ENCODE measurements at places on chromosomes 5 and 9.
A peak's percentile ranks its signal among the peaks of the same experiment; 100 is the strongest.

- DNase-seq, result peak; percentile 19
Measured at GRCh38 chr5:41736641-41737040, 133.6 kb downstream of the OXCT1 start.

- DNase-seq, result no peak
Measured at GRCh38 chr9:33460854-33461253, 12.9 kb downstream of the NOL6 start.

GRCh38 chr5:116154931-116155330, 70.1 kb downstream of the COMMD10 start:
- DNase-seq, result no peak

- DNase-seq, result no peak
Measured at GRCh38 chr5:139588962-139589361, 27.8 kb downstream of the UBE2D2 start.

GRCh38 chr9:122109035-122109813, 16.1 kb upstream of the TTLL11 start:
- no peak for DNase-seq

GRCh38 chr9:13804532-13804931, 509.4 kb downstream of the NFIB start:
- DNase-seq, result peak; percentile 24

GRCh38 chr5:151950706-151951105, 26.1 kb upstream of the GLRA1 start:
- no peak for DNase-seq

GRCh38 chr5:27021471-27021870, 16.9 kb downstream of the CDH9 start:
- DNase-seq, result no peak

DNA sequence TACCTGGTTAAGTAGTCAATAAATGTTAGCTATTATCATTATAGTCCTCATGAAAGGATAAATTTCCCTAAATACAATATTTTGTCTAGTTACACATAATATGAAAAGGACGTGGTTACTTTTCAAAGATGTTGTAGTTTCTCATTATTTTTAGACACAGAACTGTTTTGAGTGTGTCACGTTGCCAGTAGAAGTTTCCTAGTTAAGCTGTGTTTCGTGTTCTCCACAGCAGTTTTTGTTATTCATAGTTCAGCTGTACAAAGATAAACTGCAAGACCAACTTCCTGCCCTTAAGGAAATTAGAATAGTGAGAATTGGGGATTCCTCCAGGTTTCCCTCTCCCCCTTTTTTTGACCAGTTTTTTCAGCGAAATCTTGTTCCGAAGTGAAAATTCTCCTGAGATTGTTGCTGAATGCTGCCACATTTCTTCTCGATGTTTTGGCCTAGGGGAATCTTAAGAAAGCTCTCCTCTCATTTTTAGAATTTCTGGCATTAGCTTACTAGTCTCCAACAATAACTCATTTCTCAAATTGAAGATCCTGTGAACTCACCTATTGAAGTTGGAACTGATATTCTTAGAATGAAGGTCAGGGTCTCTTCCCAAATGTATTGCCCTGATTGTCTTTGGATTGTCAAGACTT, 176.1 kb downstream of the PAM start:
- no peak for DNase-seq

- DNase-seq, result no peak
Measured at GRCh38 chr5:147388184-147389108, 121.4 kb downstream of the DPYSL3 start.

DNA sequence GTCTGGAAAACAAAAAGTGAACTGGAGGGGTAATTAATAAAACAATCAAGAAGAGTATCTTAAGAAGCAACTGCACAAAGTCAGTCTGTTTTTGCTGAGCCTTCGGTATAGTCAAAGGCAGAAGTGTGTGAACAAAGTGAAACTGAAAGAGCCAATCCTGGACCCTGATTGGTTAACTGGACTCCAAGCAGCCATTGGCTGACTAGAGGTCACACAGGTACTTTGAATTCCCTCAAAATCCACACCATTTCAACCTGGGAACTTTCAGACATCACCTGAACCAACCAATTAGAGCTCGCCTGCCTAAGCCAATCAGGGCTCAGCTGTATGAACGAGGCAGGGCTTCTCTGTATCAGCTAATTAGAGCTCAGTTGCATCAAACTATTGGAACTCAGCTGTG, 286.7 kb downstream of the TLE4 start:
- peak; percentile 4 for DNase-seq

DNA sequence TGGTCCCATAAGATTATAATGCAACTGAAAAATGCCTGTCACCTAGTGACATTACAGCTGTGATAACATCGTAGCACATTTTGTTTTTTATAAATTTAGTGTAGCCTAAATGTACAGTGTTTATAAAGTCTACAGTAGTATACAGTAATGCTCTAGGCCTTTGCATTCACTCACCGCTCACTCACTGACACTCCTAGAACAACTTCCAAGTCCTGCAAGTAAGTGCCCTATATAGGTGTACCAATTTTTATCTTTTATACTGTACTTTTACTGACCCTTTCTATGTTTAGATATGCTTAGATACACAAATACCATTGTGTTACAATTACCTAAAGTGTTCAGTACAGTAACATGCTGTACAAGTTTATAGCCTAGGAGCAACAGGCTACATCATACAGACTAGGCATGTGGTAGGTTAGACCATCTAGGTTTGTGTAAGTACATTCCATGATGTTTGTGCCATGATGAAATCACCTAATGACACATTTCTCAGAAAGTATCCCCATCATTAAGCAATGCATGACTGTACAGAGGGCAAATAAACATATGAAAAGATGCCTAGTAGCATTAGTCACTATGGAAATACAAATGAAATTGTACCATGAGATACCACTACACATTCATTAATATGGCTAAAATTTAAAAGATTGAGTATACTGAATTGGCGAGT, 127.6 kb downstream of the TRPM6 start:
- peak; percentile 97 for DNase-seq

- no peak for DNase-seq
Measured at GRCh38 chr9:88922091-88922490, 69.2 kb upstream of the S1PR3 start.

GRCh38 chr5:179963375-179963774, 55.7 kb upstream of the TBC1D9B start:
- DNase-seq, result no peak

- DNase-seq, result no peak
Measured at GRCh38 chr5:82319651-82320376, 41.7 kb upstream of the RPS23 start.

- DNase-seq, result no peak
Measured at GRCh38 chr5:143207563-143208364, 195.7 kb downstream of the NR3C1 start.

DNA sequence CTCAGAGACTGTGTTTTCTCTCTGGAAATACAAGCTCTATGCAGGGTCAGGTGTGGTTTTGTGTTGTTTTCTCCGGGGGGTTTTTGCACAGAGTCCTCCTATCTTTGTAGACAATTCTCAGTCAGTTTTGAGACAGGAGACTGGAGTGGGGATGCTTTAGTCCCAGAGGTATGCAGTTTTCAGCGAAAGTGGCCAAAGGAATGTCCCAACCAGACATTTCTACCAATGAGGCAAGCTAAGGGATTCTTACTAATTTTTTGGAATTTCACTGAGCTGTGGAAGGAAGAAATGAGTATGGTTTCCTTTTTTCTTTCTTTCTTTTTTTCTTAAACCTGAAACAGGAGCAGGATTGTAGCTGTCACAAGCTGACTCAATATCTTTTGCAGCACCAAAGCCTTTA, 35.3 kb upstream of the PLPP1 start:
- DNase-seq, result peak; percentile 41

GRCh38 chr5:68345171-68345570, 129.6 kb downstream of the PIK3R1 start:
- peak; percentile 36 for DNase-seq

DNA sequence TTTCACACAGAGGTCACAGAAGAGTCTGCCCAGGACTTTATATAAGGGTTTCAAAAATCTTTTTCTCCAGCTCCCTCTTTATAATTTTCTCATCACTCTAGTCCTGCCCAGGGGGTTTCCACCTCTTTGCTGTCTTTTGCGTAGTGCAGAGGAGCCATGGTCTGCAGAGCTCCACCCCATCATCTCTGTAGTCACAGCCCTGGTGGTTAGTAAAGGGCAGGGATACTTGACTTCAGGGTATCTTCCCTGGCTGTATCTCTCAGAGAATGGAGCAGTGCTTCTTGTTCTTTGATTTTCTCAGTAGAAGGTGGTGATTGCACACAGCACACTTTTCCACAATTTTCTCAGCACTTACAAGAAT, 900.6 kb upstream of the COX7C start:
- no peak for DNase-seq

- no peak for DNase-seq
Measured at GRCh38 chr9:12717907-12718306, 24.7 kb downstream of the TYRP1 start.

GRCh38 chr5:135965504-135965903, 10.7 kb upstream of the LECT2 start:
- DNase-seq, result no peak

GRCh38 chr9:19408316-19408692, 505 bp upstream of the ACER2 start:
- no peak for DNase-seq

GRCh38 chr5:53971551-53971950, 338.8 kb downstream of the ARL15 start:
- DNase-seq, result peak; percentile 20

DNA sequence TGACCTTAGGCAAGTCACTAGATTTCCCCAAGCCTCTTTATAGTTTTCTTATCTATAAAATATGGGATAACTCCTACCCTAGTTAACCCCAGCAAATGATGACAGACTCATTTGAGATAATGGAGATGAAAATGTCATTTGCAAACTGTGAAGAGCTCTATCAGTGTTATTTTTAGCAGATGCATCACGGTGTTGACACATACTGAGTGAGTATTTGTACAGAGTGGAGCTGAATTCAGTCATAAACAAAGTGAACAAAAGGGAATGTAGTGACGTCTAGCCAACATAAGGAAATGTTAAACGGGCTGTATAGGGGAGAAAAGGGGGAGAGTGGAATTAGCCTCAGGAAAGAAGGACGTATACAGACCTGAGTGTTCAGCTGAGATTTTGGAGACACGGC, 75.9 kb downstream of the NMUR2 start:
- DNase-seq, result no peak

GRCh38 chr5:156883316-156883875, 33.3 kb downstream of the PPP1R2B start:
- DNase-seq, result no peak

DNA sequence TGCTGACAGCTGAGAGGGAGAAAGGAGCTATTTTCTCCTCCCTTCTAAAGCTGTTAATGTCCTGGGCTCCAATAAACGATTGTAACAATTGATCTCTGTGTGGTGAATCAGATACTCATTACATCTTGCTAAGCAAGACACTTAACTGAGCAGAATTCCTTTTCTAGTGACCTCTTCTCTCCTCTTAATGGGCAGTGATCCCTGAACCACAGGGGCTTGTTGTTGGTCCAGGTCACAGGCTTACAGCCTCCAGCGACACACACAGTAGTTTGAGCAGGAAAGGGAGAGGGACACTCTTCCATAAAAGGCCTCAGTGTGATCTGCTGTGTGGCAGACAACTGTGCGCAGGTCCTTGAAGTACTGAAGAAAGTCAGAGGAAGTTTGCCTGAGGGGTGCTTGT, 58.5 kb upstream of the MYO10 start:
- no peak for DNase-seq

DNA sequence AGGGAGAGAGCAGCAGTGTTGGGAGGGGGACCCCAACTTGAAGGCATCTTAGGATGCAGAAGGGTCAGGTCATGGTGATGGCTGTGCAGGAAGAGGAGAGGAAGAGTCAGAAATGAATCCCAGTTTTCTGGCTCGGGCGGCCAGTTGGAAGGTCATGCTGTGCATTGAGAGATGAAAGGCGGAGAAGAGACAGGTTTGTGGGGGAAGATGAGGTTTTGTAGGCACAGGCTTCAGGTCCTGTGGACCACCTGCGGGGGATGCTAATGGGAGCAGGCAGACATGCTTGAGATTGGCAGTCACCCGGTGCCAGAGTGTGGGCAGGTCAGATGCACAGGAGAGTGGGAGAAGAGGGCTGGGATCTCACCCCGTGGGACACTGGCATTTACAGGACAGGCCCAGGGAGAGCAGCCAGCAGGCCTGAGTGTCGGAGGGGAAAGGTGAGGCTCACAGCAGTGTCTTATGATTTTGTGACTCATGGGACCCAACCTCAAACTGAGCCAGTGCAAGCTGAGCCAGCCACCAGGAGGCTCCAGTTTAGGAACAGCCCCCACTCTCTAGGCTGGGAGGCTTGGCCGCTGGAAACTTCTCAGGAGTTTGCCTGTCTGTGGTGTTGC, 17.5 kb downstream of the STXBP1 start:
- DNase-seq, result peak; percentile 62

GRCh38 chr9:20243841-20244240, 378.5 kb downstream of the MLLT3 start:
- no peak for DNase-seq

GRCh38 chr9:25994605-25995004, 316.4 kb upstream of the TUSC1 start:
- DNase-seq, result no peak

DNA sequence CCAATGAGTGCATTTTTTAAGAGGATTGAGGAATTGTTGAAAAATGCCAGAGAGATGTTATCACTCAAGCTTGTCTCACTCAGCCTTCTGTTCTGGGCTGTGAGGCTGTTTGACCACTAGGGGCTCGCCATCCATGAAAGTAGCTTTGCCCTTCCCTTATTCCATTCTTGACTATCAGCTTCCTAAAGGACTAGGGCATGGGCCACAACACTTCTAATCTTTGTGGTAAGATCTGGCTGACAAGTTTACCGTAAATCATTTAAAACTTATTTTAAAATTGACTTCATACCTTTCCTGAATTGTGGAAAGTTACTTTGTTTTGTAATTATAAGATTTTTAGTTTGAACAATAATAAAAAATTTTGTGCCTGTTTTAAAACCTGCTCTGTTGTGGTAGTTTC, 49.5 kb downstream of the TJP2 start:
- DNase-seq, result peak; percentile 57

GRCh38 chr9:96523374-96523773, 73.4 kb downstream of the HABP4 start:
- DNase-seq, result peak; percentile 78

GRCh38 chr5:31027721-31028120, 165.8 kb upstream of the CDH6 start:
- DNase-seq, result no peak

DNA sequence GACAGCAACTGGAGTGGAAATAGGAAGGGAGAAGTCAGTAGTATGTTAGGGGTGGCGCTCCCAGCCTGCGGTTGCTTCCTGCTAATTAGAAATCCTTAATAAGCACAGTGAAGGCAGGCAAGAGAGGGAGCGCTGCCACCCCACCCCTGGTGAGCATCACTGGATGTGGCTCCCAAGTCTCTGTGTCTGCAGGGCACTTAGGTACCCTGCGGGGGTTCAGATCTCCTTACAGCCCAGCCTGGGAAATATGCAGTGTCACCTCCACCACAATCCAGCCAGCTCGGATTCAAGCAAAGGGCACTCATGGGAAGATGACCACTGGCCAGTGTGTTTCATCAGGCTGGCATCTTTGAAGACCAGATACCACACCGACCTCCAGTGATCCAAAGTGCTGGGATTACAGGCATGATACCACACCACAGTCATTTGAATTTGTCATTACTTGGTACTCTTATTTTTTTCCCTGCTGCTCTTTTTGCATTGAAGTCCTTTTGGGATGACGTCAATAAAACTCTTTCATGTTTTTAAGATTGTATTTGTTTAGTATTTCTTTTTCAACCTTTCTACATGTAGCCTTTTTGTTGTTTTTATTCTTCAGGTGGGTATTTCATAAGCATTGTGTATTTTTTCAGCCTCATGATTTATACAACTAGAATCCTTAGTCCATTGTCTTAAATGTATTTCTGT, 90.1 kb downstream of the ANKRD18B start:
- DNase-seq, result no peak

- peak; percentile 75 for DNase-seq
Measured at GRCh38 chr5:9156282-9156681, 389.6 kb downstream of the SEMA5A start.

Measured in fibroblast of mammary gland (primary cell).